ENCODE measurements at places on chromosomes 3 and 15.

DNA sequence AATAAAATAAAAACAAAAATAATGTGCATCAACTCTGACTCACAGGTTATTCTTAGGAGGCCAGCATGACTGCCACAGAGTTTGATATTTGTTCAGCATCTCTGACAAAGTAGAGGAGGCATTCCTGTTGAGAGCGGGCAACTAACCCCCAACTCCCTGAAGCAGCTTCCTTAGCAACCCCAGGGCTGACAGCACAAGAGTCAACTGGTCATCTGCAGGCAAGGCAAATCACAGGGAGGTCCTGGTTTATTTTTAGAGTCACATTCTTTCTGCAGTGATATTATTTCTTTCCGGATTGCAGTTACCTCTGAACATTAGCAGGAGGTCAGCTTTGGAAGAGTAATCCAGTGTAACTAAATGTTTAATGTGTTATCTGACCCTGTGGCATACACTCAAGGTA, 273.0 kb downstream of the PLCL2 start:
- no peak for DNase-seq

- no peak for DNase-seq
Observed at GRCh38 chr3:46716461-46717441, 918 bp downstream of the PRSS50 start.

GRCh38 chr3:188855675-188856074, 316.1 kb upstream of the TPRG1 start:
- DNase-seq: no peak

GRCh38 chr3:118802325-118803095, 232.1 kb downstream of the IGSF11 start:
- no peak for DNase-seq

GRCh38 chr3:53489787-53490458, 4.5 kb upstream of the CACNA1D start:
- DNase-seq: no peak

- DNase-seq: no peak
Observed at GRCh38 chr3:151992326-151993041, 119.0 kb downstream of the SUCNR1 start.

GRCh38 chr3:191869738-191870415, 408.9 kb downstream of the PYDC2 start:
- DNase-seq: no peak

- DNase-seq: no peak
Observed at GRCh38 chr3:98763076-98763475, at the start of gene ST3GAL6. TSS of gene ST3GAL6 (plus strand) at chr3:98763340. CDS start at chr3:98768441, 5,101 bp downstream.

GRCh38 chr15:75597667-75598341, 18.7 kb upstream of the PTPN9 start:
- DNase-seq: no peak

GRCh38 chr3:176577447-176577846, 619.8 kb downstream of the TBL1XR1 start:
- no peak for DNase-seq

GRCh38 chr3:194971009-194971408, 285.3 kb downstream of the FAM43A start:
- DNase-seq: no peak

- peak; percentile 23 for DNase-seq
Observed at GRCh38 chr3:194584866-194585265, 48.4 kb downstream of the TMEM44 start.

GRCh38 chr3:136250903-136251460, 842 bp downstream of the PCCB start:
- DNase-seq: peak; percentile 32

DNA sequence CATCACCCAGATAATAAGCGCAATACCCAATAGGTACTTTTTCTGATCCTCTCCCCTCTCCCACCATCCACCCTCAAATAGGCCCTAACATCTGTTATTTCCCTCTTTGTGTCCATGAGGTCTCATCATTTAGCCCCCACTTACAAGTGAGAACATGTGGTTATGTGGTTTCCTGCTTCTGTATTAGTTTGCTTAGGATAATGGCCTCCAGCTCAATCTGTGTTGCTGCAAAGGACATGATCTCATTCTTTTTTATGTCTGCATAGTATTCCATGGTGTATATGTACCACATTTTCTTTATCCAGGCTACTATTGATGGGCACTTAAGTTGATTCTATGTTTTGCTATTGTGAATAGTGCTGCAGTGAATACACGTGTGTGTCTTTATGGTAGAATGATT, 165.4 kb downstream of the MBNL1 start:
- DNase-seq: no peak

DNA sequence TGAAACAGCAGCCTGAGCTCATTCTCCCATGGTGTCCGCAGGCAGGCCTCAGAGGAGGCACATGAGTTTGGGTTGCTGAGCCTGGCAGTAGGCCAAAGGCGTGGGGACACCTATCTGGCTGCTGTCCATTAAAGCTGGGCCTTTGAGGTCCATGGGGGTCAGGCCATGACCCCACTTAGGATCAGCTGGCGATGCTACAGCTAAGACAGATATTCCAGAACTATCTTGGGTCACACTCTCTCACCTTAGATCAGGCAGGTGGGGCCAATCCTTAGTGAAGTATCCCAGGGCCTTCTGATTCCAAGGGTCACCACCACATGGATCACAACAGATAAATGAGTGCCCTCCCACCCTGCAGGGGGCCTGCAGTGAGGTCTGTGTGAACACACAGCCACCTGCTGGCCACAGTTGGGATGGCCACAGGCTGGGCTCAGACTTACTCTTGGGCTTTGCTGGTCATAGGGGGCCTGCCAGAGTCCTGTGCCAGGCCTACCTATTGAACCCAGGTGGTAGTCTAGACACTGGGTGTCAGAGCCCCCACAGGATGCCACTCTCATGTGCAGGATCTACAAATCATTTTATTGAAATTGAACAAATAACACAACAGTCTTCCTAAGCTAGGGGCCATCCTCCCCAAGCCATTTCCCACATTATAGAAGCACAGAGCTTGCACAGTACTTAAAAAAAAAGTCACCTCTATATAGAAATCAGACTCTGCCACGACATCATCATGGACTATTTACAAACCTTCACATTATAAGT, 2.0 kb upstream of the HYAL2 start:
- peak; percentile 67 for DNase-seq

GRCh38 chr3:40504636-40505430, 1.0 kb upstream of the ZNF620 start:
- peak; percentile 80 for DNase-seq

DNA sequence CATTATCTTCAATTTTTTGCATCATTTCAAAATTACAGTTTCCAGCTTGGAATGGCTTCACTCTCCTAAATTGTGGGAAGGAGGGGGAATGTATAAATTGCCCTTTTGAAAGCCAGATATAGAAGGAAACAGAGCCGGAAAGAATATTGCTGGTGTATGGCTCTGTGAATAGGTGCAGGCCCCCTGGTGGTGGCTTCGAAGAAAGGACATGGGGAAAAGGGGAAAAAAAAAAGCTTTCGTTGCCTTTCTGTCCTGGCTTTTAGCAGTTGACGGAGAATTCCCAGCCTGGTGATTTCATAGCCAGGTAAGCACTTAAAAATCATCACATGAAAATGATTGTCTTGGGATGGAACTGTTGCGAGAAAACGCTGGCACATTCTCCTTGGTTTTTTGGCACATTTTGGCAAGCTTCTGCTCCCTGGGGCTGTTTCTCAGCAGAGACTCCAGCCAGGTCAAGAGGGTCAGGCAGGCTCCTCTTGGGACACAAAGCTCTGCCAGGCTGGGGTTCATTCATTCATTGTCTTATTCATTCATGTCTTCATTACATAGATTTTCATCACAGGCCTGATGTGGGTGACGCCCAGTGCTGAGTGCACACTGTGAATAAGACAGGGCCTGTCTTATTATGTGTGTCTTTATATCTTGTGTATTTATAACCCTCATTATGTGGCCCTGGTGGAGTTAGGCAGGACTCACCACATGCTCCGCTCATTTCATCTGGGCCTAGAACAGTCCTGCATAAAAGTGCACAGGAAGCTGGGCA, 300.0 kb upstream of the TPM1 start:
- DNase-seq: peak; percentile 51

GRCh38 chr15:74902295-74903075, 4.2 kb downstream of the FAM219B start:
- DNase-seq: no peak

GRCh38 chr3:14663396-14664135, 11.4 kb upstream of the C3orf20 start:
- DNase-seq: no peak

- DNase-seq: no peak
Observed at GRCh38 chr15:69444686-69445085, 7.9 kb upstream of the RPLP1 start.

GRCh38 chr3:171965067-171965712, 74.2 kb upstream of the FNDC3B start:
- no peak for DNase-seq

DNA sequence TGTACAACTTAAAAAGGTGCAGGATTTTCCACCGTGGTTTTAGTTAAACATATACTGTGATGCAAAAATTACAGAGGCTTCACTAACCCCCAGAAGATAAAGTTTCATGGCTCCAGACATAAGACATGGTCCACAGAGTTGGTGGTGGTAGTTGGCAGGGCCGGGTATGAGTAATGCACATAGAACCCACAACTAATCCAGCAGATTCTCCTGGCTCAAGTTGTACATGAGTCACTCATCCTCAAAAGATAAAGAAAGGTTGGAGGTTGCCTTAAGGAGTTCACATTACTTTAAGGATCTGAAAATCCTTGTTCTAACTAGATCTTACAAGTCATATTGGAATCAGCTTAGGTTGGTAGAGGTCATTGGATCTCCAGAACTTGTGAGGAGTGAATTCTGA, 98.3 kb upstream of the ZBTB20 start:
- DNase-seq: peak; percentile 49

GRCh38 chr15:92519709-92520108, 126.0 kb downstream of the ST8SIA2 start:
- no peak for DNase-seq

- DNase-seq: no peak
Observed at GRCh38 chr3:5739299-5739935, 551.9 kb downstream of the EDEM1 start.

GRCh38 chr3:18900994-18901393, 247.3 kb upstream of the KCNH8 start:
- DNase-seq: no peak

GRCh38 chr3:36447061-36447460, 66.8 kb downstream of the STAC start:
- DNase-seq: no peak

GRCh38 chr15:69659454-69660050, 206.9 kb downstream of the RPLP1 start:
- no peak for DNase-seq

DNA sequence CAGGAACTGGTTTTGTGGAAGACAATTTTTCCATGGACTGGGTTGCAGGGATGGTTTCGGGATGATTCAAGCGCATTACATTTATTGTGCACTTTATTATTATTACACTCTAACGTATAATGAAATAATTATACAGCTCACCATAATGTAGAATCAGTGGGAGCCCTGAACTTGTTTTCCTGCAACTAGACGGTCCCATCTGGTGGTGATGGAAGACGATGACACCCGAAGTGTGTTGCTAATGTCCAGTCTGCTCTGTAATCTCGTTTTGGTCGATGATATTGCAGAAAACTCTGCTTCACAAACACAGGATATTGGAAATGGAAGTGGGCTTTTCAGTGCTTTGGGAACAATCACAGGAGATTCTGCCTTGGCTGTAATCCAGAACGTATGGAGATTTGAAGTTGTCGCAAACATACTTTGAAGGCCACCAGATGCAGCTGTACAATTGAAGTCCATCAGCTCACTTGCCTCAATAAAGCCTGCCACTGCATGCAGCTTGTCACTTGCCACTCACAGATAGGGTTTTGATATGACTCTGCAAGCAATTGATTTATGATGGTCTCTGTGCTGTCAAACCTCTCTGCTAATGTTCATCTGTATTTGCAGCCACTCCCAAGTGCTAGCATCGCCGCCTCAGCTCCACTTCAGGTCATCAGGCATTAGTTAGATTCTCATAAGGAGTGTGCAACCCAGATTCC, 141.7 kb downstream of the TJP1 start:
- DNase-seq: no peak

DNA sequence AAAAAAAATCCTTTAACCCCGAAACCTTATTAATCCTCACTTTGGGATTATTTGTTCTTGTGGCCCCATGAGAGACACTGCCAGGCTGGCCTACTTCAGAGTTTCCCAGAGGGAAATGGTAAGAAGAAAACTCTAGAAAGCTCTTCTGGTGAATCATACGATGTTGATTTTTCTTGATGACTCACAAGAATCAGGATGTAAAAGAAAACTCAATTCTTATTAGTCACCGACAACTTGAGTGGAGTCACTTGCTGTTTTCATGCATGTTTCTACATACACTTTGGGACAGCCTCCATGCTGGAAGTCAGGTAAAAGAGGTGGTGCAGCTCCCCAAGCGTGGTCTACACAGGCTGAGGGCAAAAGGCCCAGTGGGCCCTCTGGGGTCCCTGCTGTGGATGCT, 42.8 kb downstream of the MYO5C start:
- peak; percentile 72 for DNase-seq

DNA sequence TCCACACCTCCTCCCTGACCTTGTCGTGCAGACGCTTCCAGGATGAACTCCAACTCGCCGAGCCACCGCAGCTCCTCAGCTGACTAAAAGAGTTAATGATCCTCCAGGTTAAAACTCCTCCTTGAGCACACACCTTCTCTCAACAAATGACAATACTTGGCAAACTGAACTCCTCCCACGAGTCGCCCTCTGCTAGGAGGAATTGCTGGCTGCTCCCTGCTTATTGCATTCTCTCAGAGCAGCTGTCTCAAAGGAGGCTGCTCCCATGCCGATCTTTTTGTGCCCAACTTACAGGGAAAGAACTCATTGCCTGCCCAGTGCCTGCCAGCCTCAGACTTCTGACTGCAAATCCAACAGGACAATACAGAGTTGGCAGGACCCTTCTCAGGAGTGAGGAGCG, at the start of gene ATP13A4:
ATP13A4 (minus strand) TSS at position 85 of the 400 bp plus-strand sequence. CDS start 96 bp downstream, outside the sequence.
- peak; percentile 24 for DNase-seq

- peak; percentile 85 for DNase-seq
Observed at GRCh38 chr3:185549122-185549521, 3.3 kb downstream of the LIPH start.
